Hematopoietic multipotent progenitor cell (in vitro differentiated cells): ENCODE measurements at places on chromosomes 6 and 20. TPM values are rescaled to one million over a fixed set of nuclear protein-coding genes. Genes with fewer than 3 reads are reported as not detected.

GRCh38 chr6:170404036-170404435 lies 97.5 kb downstream of the FAM120B start:
- no peak for DNase-seq

DNA sequence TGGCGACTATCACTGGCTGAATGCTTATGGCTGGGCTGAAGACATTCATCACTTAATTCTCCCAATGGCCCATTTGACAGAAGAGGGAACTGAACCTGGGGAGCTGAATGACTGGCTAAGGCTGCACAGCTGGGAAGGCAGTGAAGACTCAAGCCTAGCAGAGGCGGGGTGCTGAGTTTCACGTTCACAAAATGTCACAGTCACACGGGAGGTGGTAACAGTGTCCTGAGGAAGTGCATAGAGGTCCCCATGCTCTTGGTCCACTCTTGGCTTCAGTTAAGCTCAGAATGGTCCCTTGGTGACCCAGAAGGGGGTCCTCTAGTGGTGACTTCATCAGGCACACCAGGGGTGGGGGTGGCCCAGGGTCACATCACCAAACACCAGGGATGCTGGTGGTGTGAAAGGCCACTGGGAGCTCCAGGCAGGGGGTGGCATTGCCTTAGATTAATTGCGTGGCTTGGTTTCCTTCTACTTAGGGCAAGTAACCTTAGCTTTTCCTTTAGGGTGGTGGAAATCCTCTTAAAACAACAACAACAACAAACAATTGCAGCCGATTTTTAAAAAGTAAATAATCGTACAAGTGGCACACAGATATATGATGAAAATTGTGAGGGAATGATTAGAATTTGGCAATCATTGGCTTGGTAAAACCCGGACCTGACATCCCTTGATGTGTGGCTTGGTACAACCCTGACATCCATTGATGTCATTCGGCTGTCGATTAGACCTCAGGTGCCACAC lies 45.0 kb downstream of the SULF2 start:
- no peak for DNase-seq

GRCh38 chr6:82984720-82985119 lies 80.9 kb downstream of the UBE3D start:
- DNase-seq, result no peak

- no peak for DNase-seq
Measured at GRCh38 chr6:6584310-6585002, 4.1 kb upstream of the LY86 start.

- DNase-seq, result no peak
Measured at GRCh38 chr6:52149076-52149475, 37.1 kb upstream of the IL17A start.

GRCh38 chr6:114941078-114941477 lies 598.3 kb upstream of the HS3ST5 start:
- DNase-seq, result no peak

DNA sequence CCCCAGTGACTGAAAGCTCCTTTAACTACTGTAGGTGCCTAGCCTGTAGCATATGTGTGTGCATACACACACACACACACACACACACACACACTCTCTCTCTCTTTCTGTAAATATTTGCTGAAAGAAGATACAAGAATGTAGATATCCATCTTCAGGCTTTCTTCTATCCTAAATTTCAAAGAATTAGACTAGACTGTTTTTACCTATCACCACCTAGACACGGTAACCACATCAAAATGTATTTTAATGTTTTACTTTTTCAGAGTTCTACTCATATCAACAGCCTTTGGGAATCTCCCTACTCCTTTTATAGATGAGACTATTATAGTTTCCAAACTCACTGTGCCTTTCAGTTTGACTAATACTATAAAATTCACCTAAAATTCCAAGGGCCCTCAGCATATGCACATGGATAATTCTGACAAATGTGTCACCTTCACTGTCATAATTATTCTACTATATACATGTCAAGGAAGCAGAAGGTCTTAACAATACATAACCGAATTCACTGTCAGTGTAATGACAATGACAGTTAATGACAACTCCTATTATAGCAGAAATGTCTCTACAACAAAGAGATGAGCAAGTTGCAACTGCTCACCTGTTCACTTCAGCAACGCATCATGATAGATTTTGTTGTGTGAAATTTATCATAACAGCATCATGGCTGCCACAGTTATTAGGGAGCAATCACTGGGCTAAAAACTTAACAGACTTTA lies 236.5 kb downstream of the GMPR start:
- no peak for DNase-seq

GRCh38 chr6:118318648-118319047 lies 229.4 kb upstream of the PLN start:
- no peak for DNase-seq

SSTR4 gene
- total RNA-seq, result not detected

EYS gene
- total RNA-seq, result under 0.01 TPM

RAB44 gene
- 10.5 TPM for total RNA-seq

SASH1 gene
- total RNA-seq, result 0.27 TPM

SPEF1 gene
- total RNA-seq, result under 0.01 TPM

KHDC1 gene
- total RNA-seq, result 3.0 TPM
